Substantia nigra (tissue), 51 donors: ENCODE measurements at places on chromosomes 13 and 19.

DNA sequence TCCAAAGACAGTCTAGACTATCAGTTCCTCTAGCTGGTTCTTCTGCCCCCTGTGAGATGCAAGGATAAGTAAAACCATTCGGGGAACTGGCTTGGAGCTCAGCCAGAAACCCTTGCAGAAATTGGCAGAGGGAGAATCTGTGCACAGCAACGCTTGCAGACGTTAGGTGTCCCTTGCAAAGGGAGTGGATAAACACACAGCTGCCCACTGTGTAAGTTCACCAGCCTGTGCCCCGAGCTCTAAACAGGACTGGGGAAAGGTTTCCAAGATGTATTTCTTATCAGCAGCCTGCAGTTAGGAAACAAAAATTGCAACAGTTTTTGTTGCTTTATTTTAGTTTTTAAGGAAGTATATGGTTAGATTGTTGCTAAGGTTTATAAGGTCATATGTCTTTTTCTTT, 19.0 kb upstream of the ADGRE1 start:
- DNase-seq = no peak

GRCh38 chr13:51025245-51025905, 85.7 kb downstream of the C13orf42 start:
- DNase-seq = no peak

GRCh38 chr13:113856716-113857065, 7.2 kb downstream of the GAS6 start:
- DNase-seq = no peak

- no peak for DNase-seq
Measured at GRCh38 chr13:25473864-25474263, 102.1 kb downstream of the ATP8A2 start.

DNA sequence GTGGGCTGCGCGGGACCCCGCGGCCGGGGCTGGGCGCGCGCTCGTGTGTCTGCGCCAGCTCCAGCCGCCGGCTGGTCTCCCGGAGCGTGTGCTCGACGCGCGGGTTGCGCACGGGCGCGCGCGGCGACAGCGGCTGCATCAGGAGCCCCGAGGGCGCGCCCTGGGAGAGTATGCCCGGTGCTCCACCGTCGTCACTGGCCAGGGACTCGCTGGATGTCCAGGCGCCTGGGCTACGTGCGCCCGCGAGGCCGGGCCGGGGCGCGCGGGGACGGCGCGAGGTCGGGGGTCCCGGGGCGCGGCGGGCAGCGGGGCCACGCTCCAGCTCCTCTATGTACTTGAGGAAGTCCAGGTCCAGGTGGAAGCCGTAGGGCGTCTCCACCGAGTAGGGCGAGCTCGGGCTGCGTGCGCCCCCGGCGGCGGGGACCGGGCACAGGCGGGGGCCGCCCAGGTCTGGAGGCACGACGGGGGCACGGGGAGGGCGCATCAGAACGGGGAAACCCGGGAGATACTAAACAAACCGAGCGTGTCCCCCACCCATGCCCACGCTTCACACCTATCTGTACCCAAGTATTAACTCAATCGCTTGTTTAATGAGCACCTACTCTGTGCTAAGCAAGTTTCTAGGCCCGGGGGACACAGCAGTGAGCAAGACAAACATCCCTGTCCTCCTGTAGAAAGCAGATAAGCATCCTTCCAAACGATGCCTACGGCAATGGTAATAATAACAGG, 7.6 kb downstream of the KANK3 start:
- no peak for DNase-seq

DNA sequence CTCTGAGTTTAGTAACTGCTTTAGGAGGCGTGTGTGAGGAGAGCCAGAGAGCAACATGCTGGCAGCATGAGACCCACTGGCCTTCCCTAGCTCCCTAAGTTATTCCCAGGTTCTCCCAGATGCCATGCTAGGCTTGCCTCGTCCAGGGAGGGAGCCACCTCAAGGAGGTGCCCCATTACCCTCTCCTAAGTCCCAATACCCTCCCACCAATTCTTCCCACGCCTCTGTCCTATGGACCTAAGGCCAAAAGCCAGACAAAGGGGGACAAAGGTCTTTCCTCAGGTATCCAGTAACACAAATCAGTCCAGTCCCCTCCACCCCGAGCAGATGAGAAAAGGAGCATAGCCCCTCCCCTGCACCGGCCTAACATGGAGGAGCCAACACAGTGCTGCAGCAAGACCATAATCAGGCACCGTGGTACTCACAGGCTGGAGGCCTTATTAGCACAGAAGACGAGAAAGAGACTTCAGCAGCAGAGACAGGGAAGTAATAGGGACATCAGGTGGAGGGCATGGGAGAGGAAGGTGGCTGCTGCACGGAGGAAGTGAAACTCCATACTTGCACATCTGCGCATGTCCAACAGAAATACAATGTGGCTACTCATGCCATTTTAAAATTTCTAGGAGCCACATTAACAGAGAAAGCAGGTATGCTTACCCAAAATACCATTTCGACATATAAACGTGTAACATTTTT, 46.3 kb downstream of the BRD4 start:
- DNase-seq = no peak

DNA sequence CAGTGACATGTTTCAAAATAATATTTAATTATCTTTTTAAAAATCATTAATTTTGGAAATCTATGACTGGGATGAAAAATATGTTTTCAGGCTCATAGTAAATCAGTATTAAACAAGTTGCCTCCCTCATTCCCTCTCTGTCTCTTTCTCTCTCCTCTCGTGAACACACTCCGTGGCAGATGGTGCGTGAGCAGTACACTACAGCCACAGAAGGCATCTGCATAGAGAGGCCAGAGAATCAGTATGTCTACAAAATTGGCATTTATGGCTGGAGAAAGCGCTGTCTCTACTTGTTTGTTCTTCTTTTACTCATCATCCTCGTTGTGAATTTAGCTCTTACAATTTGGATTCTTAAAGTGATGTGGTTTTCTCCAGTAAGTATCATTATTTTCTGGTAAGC, 22.7 kb downstream of the SGCG start:
- DNase-seq = no peak

DNA sequence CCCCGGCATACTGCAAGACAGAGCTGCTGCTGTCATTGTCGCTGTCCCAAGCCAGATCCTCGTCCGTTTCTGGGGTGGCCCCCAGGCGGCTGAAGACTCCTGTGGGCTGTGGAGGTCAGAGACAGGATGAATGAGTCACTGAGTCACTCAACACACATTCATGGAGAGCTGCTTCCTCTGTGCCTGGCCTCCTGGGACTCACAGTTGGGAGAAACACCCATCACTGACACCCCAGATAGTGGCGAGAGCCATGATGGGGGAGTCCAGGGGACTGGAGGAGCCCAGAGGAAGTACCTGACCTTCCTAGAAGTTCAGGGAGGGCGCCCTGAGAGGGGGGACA, 26.0 kb downstream of the C19orf47 start:
- no peak for DNase-seq
